ENCODE measurements at places on chromosomes 12 and 14.

GRCh38 chr14:31128601-31129526 is 78.7 kb downstream of the HECTD1 start:
- DNase-seq: no peak

DNA sequence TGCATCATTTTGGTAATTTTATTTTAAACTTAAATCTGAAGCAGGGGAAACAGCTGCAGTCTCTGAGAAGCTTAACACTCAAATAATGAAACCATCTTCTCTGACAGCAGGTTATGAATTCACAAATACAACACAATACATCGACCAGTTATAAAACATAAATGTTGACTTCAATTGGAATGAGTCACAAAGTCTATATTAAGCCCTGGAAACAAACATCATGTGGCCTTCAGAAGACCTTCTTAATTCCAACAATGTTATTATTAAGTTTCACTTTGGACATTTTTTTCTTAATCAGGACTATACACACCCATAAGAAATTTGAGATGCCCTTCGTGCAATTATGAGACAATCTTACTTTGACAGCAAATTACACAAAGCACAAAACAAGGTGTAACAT is 68.9 kb downstream of the CEP128 start:
- peak; percentile 3 for DNase-seq

- DNase-seq: no peak
Measured at GRCh38 chr12:46535907-46536306, 163.3 kb upstream of the SLC38A2 start.

DNA sequence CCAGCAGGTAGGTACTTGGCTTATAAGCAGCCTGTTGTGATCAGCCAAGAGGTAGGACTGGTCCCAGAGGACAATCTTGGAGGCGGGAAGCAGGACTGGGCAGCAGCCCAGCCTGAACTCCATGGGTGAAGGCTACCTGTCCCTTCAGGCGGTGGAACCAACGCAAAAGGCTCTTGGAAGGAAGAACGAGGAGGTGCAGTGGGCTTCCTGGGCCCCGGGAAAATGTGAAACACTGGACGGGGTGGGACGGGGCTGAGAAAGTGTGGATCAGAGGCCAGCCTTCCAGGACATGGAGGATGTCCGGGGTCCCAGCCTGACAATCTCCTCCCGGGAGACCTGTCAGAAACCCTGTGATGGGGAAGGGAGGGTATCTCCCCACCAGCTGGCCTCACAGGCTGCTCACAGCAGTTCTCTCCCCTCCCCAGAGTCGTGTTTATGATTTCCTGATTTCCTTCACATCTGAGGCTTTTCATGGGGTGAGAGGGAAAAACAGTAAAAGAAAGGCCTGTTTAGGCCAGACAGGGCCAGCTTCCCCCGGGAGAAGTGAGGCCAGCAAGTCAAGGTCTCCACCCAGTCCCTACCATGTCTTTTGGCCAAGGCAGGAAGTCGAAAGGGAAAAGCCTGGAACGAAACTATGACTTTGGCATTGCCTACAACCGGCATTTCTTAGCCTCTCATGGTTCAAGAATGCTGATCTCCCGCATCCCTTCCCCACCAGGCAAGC is 11.3 kb downstream of the CMKLR1 start:
- no peak for DNase-seq

- DNase-seq: no peak
Measured at GRCh38 chr12:31105668-31106067, 32.0 kb downstream of the DDX11 start.

DNA sequence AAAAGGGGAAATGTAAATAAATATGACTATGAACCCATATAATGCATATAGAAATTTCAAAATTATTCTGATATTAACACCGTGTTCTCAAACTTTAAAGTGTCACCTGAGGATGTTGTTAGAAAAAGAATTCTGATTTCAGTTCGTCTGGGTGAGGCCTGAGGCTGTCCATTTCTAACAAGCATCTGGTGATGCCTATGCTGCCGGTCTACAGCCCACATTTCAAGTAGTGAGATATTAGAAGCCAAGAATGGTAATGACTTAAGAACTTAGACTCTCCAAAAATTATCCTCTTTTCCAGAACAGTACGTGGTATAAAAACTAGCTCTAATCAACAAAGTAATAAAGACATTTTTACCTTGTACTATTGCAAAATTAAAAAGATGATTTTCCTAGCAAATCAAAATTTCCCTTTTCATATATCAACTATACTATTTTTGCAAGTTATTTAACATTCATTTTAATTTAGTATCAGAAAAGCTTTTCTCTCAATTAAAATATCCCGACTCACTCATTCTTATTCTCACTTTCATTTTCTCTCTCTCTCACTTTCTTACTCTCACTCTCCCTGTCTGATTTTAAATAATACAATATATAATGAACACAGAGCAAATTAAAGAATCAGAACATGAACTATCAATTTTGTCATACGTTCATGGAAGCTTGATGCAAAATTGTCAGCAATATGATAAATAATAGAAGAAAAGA is 35.0 kb downstream of the PIK3C2G start:
- DNase-seq: no peak

GRCh38 chr14:95468448-95469133 is 47.9 kb downstream of the SYNE3 start:
- no peak for DNase-seq

DNA sequence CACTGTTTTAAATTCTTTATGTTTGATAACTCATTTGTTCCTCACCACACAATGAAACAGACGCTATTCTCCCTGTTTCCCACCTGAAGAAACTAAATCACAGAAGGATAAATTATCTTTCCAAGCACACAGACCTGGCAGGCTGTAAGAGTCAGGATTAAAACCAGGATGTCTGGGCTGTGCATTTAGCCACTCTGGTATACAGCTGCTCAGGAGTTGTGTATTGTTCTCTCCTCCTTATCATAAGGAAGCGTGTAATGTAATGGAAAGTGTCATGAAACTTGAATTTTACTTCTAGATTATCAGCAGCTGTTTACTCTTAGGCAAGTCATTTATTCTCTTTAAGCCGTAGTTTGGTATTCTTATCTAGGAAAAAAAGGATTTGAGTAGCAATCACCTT is 154.8 kb upstream of the LRIG3 start:
- no peak for DNase-seq

- no peak for DNase-seq
Measured at GRCh38 chr12:21323736-21324135, 11.0 kb downstream of the SLCO1A2 start.

GRCh38 chr12:29771786-29772185 is 12.0 kb downstream of the TMTC1 start:
- DNase-seq: no peak

DNA sequence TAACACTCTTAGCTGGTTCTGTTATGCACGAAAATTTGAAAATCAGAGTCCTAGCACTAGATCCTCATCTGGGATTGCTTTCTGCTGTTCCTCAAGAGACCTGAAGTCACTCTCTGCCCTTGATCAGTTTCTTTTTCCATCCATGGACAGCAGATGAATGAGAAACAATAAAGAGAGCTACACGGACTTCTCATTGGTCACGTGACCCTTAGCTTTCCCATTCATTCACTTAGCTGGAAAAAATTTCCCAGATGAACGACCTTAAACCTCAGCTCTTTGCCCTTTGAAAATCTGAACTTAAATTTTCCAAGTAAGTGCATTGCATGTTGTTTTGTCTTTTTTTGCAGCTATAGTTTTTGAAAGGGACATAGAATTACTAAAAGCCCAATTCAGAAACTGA is 27.2 kb upstream of the RGS6 start:
- no peak for DNase-seq

- DNase-seq: no peak
Measured at GRCh38 chr12:129552996-129553750, 350.7 kb downstream of the TMEM132D start.

DNA sequence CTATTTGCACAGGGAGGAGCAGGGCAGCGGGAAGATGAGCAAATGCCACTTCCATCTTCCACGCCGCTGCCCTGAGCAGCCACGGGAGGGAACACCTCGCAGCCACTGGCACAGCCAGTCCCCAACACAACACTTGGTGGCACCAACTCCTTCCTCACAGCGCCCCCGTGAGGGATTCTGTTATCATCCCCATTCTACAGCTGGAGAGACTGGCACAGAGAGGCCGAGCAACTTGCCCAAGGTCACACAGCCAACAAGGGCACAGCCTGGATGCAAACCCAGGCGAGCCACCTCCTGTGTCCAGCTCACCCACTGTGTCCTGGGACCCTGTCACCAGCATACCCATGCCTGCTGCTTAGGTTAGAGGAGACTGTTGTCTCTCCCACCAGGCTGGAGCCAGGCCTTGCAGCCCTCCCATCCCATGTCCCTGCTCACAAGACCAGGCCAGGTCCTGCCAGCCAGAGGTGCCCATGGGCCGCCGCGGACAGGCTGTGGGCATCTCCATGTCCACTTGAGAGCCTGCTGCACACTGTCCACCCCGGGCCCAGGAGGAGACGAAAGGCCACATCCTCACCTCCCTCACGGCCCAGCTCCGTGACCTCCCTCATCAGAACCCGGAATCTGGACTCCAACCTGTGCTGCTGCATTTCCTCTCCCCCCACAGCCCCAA is 57.0 kb downstream of the NCOR2 start:
- DNase-seq: no peak

DNA sequence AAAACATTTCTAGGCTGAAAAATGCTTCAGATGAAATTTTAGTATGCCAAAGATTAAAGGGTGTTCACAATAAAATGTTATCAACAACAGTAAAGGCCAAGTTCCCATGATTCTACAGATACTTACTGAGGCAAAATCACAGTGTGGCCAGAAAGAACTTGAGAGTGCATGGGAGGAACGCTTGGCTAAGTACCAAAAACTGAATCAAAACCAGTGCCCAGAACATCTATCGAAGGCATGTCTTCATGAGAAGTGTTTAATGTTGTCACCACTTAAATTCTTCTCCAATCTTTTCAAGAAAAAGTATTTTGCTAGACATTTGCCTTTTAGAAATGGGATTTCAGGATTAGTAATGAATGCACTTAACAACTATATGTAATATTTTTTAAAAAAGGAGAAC is 41.5 kb downstream of the KIF21A start:
- no peak for DNase-seq

- no peak for DNase-seq
Measured at GRCh38 chr12:56086608-56087007, 6.6 kb downstream of the ERBB3 start.

- DNase-seq: no peak
Measured at GRCh38 chr12:99386907-99387306, 260.6 kb upstream of the GARIN6 start.

DNA sequence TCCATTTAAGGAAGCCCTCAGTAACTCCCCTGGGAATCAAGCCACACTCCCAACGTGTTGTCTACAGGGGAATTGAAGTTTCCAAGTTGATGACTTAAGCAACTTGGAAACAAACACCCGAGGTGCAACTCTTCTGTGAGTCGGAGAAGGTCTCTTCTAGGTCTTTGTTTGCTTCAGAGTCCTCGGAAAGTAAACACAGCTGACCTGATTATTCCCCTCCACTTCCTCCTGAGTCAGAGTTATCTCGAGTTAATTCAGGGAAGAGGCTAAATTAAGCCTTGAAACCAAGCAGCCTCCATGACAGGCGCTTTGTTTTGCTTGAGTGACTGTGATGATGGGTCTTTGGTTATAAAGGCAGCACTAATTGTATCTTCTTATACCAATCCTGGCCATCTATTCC is 41.8 kb downstream of the TUNAR start:
- no peak for DNase-seq

GRCh38 chr14:103109535-103110441 is 13.5 kb upstream of the TNFAIP2 start:
- no peak for DNase-seq

DNA sequence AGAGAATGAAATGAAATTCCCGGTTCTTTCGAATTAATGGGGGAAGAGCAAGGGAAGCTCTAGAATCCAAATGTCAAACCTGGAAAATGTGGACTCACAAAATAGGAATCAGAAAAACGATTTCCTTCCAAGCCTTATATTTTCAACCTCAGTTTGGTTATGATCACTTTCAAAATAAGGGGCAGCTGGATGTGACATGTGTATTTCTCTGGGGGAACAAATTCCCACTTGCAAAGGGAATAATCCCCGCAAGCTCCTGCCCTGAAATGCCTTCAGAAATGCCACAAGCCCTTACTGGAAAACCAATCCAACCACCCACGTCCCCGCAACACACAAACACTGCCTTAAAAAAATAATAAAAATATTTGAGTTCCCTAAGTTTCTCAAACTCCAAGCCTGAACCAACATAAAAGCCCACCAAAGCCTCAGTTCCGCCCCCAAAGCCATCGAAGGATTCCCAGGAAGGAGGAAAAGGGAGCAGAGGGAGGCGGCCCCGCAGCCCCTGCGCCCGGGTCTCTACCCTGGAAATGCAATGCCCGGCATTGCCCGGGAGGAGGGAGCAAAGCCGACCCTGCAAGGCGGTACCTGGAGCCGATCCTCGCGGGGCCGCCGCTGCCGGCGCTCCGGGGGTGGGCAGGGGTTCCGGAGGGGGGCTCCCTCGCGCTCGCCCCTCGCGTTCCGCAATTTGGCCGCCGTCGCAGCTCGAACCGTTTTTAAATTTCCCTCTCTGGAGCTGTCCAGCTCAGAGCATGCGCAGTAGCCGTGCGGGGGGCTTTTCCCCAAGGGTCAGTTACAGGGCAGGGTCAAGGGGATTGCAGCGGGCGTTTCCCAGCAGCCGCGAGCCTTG is at the start of gene FOXN4:
Gene FOXN4 (minus strand): TSS at position 751 of the 847 bp plus-strand sequence. CDS start 963 bp downstream, outside the sequence.
- no peak for DNase-seq

DNA sequence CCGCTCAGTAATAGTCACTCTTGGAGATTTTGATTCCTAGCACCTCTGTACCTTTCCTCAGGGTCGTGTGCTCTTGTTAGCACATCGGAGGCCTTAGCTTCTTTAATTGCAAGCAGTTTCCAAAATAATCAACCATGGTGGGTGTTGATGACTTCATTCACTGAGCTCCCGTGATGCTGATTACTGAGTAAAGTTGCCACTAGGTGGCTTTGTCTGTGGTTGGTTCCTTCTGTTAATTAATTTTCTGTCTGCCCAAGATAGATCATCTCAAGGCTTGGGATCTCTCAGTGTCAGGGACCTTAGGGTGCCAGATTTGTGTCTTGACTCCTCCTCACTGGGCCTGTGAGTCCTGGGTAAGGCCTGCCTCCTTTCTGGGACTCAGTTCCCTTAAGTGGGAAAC is 54.3 kb downstream of the PTPN11 start:
- no peak for DNase-seq

DNA sequence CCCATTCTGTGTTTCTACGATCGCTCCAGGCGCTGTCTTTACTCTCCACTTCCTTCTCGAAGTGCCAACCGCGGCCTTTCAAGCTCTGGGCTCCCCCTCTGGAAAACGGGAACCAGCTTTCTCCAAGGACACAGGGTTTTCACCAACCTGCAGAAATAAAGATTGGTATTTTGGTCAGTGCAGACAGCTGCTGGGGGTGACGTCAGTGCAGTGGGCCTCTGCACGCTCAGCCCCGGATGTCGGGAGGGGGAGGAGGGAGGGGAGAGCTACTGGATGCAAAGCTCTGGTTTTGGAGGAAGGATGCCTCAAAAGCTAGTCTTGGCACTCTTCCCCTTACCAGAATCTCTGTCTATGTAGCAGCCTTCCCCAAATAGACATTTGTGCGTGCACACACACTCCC is 19.9 kb downstream of the HRK start:
- no peak for DNase-seq

GRCh38 chr14:35051796-35052195 is 5.7 kb downstream of the FAM177A1 start:
- no peak for DNase-seq

Measured in kidney capillary endothelial cell (primary cell).